ENCODE measurements at places on chromosomes 12 and 14.

DNA sequence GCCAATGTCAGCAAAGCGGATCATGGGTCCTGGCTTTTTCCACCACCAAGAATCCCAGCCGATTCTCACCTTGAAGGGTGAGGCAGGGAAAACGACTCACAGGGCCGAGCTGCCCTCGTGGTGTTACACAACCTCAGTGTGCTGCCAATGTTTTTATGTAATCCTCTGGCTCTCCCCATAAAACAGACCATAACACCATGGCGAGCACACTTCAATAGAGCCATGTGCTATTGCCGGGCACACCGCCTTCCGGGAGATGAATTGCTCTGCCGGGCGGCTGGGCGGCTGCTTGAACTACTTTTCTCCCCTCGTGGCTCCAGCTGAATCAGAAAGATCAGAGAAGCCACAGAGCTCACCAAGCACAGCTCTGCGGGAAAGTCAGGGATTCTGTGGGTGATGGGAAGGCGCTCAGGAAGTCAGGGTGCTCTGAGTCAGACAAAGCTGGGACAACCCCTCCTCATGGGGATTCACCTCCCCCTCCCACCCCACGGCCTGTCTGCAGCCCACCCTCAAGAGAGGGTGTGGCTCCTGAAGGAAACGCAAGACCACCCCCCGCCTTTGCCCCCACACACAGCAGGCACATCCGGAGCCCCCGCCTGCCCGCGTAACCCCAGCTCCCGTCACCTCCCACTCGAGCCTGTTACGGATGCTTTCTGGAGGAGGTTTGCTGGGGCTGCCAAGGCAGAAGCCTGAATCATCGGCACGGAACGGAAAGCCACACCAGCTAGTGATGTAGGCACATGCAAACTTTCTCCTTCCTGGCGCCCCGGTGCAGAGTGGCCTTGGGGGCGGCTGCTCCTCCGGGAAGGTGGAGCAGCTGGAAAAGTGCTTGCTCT lies 1.8 kb downstream of the GALNT9 start:
- DNase-seq: peak; percentile 78

GRCh38 chr12:132797820-132798570 lies 30.7 kb downstream of the GOLGA3 start:
- no peak for DNase-seq

- no peak for DNase-seq
Observed at GRCh38 chr12:39287817-39288216, 155.1 kb downstream of the KIF21A start.

GRCh38 chr14:21978184-21978998 lies 304.8 kb upstream of the OR4E1 start:
- peak; percentile 64 for DNase-seq

DNA sequence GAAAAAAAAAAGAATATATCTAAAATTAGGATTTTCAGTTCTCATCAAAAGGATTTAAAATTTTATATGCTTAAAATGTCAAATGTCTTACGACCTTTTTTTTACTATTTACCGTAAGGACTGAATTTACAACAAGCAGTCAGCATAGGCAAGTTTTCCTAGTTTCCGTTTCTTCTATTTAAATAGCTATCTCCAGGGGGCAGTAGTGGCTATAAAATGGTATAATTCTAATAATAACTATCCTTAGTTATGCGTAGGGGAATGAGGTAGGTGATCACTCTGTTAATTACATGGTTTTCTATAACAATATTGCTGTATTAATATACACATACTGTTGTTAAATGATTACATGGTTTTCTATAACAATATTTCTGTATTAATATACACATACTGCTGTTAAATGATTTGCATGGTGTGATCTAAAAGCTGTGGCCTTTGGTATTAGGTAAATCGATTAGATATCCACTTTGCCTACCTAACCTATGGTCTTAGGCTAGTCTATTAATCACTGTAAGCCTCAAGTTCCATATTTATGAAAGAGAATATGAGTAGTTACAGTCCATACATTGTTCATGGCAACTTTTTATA lies 217.7 kb upstream of the PDZRN4 start:
- no peak for DNase-seq

- DNase-seq: no peak
Observed at GRCh38 chr12:455821-456220, 3.9 kb upstream of the B4GALNT3 start.

DNA sequence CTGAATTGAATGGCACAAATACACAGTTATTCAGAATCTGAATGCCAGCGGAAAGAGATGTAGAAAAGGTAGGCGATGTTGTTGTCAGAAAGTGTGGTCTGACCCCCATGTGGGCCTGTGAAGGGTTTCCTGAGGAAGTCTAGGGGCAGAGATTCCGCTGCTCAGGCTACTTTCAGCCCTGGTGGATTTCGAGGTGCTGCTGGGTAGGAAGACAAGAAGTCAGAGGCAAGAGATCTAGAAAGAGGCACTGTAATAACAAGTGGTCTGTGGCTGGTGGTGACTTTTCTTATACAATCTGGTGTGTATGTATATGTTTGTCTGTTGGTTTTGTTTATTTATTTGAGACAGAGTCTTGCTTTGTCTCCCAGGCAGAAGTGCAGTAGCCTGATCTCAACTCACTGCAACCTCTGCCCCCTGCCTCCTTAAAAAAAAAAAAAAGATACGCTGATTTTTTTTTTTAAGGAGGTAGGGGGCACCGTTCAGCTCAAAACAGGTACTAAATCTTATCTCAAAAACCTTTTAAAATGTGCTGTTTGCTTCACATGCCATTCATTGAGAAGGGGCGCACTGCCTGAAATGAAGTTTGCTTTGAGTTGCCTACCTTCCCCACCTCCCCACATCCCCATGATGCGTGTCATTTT lies 27.1 kb upstream of the MANSC4 start:
- DNase-seq: peak; percentile 40

DNA sequence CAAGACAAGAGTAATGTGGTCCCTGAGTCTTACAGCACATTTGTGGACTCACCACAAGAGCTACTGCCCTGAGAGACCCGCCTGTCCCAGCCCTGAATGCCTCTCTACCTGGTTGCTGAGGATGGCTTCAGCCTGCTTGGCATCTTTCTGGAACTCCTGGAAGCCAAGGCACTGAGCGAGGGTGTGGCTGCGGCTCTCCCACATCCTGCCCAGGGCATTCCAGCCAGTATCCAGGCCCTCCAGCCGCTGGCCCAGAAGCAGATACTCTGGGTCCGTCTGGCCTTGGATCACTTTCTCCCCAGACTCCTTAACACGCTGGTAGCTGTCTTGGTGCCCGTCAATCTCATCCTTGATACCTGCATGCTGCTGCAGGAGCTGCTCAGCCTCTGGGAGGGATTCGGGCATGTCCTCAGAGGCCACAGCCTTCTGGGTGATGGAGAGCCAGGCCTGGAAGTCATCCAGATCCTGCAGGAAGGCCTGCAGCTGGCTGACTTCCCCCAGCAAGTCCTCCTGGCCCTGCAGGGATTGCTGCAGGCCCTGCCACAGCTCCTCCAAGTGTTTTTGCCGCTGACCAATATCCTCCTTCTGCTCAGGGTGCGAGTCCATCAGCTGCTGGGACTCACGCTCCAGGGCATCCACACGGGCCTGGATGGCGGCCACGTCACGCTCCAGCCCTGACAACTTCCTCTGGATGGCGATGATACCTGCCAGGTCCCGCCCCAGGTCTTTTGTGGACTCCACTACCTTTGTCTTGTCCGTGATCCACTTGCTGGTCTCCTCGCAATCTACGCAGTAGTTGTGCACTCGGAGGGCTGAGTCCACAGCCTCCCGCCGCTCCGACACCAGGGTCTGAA lies 82.3 kb downstream of the PLEKHG3 start:
- DNase-seq: no peak

DNA sequence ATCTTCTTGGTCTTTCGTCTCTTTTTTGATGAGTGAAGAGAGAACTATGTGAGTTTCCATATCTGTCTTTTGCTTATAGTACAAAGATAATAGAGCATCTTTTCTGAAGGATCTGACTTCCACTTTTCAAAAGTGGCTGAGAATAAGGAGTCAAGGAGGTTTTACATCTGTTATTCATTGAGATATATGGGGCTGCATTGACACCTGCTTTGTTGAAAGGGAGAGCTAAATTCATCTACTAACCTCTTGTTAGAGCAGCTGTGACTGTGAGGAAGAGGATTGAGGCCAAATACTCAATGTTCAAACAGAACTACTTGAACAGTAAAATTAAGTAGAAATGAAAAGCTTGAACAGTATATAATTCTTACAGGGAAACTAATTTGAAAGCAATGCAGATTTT lies 130.2 kb upstream of the ATP2B1 start:
- DNase-seq: no peak

GRCh38 chr12:108699955-108700563 lies 31.3 kb downstream of the CORO1C start:
- DNase-seq: no peak

- DNase-seq: peak; percentile 53
Observed at GRCh38 chr12:45730084-45730347, 510 bp downstream of the ARID2 start.

DNA sequence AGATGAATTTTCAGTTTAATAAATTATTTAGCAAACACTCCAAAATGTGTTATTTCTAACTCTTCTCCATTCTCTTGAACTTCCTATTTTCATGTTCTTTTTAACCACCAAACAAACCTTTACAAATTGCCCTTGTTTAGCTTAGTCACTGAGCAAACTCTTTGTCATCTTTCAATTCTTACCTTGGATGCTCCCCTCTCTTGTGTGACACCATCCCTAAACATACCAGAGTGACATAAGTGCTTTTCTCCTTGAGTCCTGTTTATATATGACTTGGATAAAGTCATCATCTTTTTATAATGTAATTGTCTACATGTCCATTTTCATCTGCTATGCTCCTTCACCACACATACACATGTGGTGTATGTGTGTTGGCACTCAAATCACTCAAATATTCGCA lies 3.4 kb upstream of the TMEM19 start:
- no peak for DNase-seq

DNA sequence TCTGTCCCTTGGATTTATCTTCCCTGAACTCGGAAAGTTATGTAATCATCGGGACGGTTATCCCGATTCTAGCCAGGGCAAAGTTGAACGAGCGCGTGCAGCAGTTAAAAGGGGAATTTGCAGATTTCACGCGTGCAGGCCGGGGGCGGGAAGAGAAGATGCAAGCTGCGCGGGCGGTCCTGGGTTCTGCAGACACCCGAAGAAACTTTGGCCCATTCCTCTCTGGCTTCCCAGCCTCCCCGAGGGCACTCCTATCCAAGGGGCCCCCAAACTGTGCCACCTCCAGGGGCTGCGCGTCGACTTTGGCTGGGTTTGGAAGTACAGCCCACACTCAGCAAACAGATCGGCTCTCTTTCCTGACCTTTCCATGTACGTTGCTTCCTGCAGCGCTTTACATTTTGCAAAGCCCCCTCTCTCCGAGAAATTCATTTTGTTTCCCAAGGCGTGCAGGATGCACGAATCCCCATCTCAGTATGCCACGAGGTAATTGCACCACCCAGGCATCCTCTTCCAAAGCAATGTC lies 941 bp upstream of the PPP1CC start:
- no peak for DNase-seq

GRCh38 chr14:99565383-99565782 lies 38.6 kb downstream of the CCDC85C start:
- DNase-seq: no peak

- no peak for DNase-seq
Observed at GRCh38 chr12:26857465-26858176, 24.6 kb upstream of the ITPR2 start.

GRCh38 chr12:56288705-56289387 lies 11.3 kb downstream of the CS start:
- DNase-seq: no peak

GRCh38 chr12:100266585-100266834 lies 369 bp downstream of the DEPDC4 start:
- peak; percentile 93 for DNase-seq

- no peak for DNase-seq
Observed at GRCh38 chr12:57782243-57782607, 362 bp upstream of the TSFM start.

- no peak for DNase-seq
Observed at GRCh38 chr12:41034686-41035085, 153.4 kb upstream of the PDZRN4 start.

DNA sequence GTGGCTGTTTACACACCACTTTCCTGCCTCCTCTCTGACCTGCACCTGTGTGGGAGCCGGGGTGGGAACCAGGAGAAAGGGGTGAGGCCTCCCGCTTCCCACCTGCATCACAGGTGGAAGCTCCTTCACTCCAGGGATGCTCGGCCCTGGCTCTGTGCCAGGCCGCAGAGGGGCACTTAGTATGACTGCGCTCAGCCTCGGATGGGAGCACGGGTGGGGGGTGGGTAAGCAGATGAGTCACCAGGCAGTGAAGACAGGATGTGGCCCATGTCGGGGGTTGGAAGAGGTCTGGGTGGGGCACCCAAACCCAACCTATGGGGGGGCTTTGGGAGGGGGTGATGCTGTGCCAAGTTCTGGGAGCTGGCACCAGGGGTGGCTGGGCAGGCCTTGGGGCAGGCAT lies 7.4 kb upstream of the CYP46A1 start:
- no peak for DNase-seq

DNA sequence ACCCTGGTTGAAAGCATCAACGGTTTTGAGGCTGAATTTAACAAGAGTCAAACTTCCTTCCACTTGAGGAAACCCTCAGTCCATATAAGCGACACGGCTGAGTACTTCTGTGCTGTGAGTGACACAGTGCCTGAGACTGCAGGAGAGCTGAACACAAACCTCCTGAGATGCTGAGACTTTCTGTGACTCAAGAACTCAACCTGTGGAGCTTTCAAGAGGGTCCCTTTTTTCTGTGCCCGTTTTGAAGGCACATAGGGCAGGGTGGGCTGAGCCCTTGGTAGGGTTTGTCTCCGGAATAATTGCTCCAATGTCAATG lies 305.3 kb upstream of the OR4E1 start:
- no peak for DNase-seq

DNA sequence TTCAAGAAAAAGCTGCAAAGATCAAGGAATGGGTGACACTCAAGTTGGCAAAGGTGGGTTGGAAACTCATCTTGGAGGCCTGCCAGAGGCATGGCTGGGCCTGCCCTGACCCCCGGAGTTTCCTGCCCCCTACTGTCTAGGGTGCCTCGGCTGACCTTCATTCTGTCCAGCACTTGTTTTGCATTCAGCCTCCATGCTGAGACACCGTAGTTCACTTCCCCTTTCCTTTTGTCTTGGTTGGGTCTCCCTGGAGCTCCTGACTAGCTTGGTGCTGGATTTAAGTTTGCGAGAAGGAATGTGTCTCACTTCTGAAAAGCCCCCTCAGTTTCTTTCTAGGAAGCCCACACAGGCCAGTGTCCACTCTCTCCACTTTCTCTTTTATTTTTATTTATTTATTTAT lies 26.5 kb downstream of the PLEKHH1 start:
- no peak for DNase-seq

All from stimulated activated CD4-positive, alpha-beta T cell treated with anti-CD3 and anti-CD28 coated beads, Interleukin-4, amount 100 ng/mL, for 24 hours (primary cell).